Upper lobe of right lung (tissue), 1 donor: ENCODE measurements at places on chromosomes 5 and 9.
A peak's percentile ranks its signal among the peaks of the same experiment; 100 is the strongest.

DNA sequence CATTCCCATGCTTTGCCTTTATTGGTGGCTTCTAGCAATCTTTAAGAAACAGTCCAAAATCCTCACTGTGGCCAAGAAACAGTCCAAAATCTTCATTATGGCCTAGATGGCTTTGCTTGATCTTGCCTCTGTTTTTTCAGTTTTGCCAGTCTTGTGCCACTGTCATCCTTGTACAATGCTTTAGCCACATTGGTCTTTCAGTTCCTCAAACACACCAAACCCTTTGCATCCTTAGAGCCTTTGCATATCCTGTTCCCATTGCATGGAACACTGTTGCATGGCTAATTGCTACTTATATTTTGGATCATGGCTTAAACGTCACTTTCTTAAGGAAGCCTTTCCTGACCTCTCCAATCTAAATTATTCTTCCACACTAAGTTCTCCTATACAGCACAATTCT, 22.1 kb downstream of the MRRF start:
- H3K36me3 ChIP-seq = peaks cover 66% of the 10 kb centered on the region
- H3K27ac ChIP-seq = no peak overlapping the region
- H3K27me3 ChIP-seq = no peaks in the 10 kb centered on the region
- no peak overlapping the region for H3K4me3 ChIP-seq

GRCh38 chr5:50684721-50685120, 18.3 kb downstream of the PARP8 start:
- H3K36me3 ChIP-seq = no peaks in the 10 kb centered on the region
- no peak overlapping the region for H3K27ac ChIP-seq
- no peak overlapping the region for H3K4me3 ChIP-seq
- DNase-seq = no peak
- H3K4me1 ChIP-seq = peaks cover 10% of the 10 kb centered on the region
- no peaks in the 10 kb centered on the region for H3K27me3 ChIP-seq

DNA sequence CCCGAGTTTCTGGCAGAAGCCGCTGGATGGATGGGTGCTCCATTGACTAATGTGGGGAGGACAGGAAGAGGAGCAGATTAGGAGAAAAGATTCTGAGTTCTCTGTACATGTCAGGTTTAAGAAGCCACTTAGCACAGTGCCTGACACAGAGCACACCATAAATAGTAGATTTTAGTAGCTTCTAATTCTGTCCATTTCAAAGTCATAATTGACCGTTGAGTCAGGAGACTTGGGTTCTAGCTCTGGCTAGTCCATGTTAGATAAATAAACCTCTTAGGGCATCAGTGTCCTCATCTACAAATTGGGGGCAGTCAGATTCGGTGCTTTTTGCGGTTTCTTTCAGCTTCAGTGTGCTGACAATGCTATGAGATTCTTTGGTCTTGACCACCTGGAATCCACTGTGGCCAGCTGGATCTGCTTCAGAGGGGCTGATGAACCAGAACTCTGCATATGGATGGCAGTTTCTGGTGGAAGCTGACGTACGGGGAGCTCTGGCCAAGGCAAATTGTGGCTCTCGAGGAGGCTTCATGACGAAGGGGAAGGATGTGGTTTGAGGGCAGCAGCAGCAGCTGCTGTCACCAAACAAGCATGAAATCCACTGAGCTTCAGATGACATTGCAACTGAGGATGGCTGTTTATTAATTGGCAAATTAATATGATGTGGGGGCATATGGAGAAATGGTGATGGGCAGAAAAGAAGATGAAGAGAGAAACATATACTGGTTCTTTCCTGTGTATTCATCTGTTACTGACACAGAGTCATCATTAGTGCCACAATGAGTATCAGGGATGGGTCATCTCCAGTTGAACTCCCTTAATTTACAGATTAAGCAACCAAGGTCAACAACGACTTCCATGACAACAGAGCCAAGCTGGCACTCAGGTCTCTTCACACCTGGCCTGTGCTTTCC, 134.4 kb downstream of the AOPEP start:
- no peak for DNase-seq
- H3K27me3 ChIP-seq = no peaks in the 10 kb centered on the region
- no peaks in the 10 kb centered on the region for H3K36me3 ChIP-seq

GRCh38 chr9:121889990-121890563, 203.0 kb downstream of the TTLL11 start:
- no peaks in the 10 kb centered on the region for H3K4me1 ChIP-seq
- H3K4me3 ChIP-seq = no peak overlapping the region
- no peaks in the 10 kb centered on the region for H3K27me3 ChIP-seq
- no peak overlapping the region for H3K27ac ChIP-seq
- no peaks in the 10 kb centered on the region for H3K36me3 ChIP-seq
- no peak for DNase-seq

GRCh38 chr5:101543780-101544179, 640.7 kb upstream of the ST8SIA4 start:
- H3K4me3 ChIP-seq = no peak overlapping the region
- no peak overlapping the region for H3K27ac ChIP-seq
- H3K27me3 ChIP-seq = no peaks in the 10 kb centered on the region
- no peak for DNase-seq

DNA sequence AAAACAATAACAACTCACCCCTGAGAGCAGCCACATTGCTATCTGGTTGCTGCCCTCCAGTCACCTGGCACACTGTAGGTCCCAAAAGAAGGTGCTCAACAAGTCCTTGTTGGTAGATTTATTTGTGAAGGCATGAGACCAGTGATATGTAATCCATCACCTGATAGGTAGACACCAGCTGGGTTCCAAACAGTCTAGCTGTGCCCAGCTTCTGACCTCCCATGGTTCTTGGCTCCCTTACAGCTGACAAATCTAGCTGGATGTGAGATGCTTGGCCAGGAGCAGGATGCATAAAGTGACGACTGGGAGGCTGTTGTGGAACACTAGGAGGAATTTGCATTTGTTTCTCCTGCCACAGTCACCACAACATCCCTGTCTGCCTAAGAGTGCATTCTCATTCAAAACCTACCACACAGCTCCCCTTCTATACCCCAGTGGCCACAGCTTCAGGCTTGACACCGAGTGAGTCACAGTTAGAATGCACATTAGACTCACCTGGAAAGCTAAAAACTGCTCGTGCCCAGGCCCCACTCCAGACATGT, 7.8 kb upstream of the VLDLR start:
- no peak overlapping the region for H3K4me3 ChIP-seq
- H3K4me1 ChIP-seq = no peaks in the 10 kb centered on the region
- no peak for DNase-seq
- no peaks in the 10 kb centered on the region for H3K36me3 ChIP-seq

DNA sequence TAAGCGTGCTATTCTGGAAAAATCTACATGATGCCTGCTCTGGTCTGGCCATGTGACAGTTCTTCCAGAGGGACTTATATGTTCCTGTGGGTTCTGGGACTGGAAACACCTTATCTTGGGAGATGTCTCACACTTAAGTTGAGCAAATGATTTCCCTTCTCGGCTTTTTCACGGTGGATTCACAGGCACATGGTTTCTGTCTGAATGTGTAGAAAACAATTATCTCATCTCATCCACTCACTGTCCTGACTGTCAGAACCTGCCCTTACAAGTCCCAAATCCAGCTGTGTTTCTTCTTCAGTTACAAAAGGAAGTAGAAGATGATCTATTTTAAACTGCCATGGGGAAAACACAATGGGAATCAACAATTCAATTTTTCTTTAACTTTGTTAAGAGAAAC, 184.0 kb downstream of the SYK start:
- no peak overlapping the region for H3K27ac ChIP-seq
- no peaks in the 10 kb centered on the region for H3K36me3 ChIP-seq
- no peak for DNase-seq
- no peaks in the 10 kb centered on the region for H3K27me3 ChIP-seq

DNA sequence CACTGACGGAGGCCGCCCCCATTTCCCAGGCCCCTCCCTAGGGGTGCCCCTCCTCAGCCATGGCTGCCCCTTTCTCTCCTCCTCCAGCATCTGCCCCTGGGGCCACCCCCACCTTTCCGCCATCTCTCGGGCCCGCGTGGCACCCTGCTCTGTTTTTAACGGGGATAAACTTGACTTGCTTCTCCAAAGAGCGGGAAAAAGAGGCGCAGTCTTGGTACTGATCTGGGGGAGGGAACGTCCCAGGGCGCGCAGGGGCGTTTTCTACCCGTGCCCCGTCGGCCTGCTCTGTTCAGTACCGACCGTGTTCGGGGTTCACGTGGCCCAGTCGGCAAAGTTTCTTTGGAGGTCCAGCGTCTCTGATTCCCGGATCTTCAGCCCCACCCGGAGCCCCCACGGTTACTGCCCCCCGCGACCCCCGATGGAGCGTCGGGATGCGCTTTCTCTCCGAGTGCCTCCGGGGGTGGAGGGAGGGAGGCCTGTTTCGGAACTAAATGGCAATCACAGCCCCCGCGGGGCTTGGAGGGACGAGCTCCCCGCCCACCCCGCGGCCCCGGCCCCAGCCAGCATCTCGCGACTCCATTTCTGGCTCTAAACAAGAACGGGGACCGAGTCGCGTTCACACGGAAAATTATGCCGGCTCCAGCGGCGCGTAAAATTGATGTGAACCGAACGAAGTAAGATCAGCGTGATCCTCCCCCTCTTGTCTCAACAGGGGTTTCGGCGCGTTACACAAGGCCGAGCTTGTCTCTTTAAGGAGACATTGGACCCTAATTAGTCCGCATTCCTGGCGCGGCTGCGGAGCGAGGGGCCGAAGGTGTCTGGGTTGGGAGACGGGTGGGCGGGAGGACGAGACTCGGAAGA, 1.1 kb upstream of the TLE4 start:
- H3K4me3 ChIP-seq = peak overlapping the region; percentile 62
- no peaks in the 10 kb centered on the region for H3K27me3 ChIP-seq
- DNase-seq = peak; percentile 79
- H3K36me3 ChIP-seq = no peaks in the 10 kb centered on the region
- peaks cover 23% of the 10 kb centered on the region for H3K4me1 ChIP-seq
- H3K27ac ChIP-seq = peak overlapping the region; percentile 38

DNA sequence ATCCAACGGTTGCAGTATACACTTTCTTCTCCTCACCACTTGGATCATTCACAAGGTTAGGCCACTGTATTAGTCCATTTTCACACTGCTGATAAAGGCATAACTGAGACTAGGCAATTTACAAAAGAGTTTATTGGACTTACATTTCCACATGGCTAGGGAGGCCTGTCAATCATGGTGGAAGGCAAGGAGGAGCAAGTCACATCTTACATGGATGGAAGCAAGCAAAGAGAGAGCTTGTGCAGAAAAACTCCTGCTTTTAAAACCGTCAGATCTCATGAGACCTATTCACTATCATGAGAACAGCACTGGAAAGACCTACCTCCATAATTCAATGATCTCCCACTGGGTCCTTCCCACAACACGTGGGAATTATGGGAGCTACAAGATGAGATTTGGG, 81.8 kb upstream of the DAP start:
- no peaks in the 10 kb centered on the region for H3K4me1 ChIP-seq
- no peaks in the 10 kb centered on the region for H3K27me3 ChIP-seq
- no peak overlapping the region for H3K4me3 ChIP-seq
- H3K36me3 ChIP-seq = no peaks in the 10 kb centered on the region

GRCh38 chr9:125810161-125810560, 63.0 kb downstream of the PBX3 start:
- H3K36me3 ChIP-seq = no peaks in the 10 kb centered on the region
- DNase-seq = no peak
- H3K4me1 ChIP-seq = no peaks in the 10 kb centered on the region
- H3K27me3 ChIP-seq = no peaks in the 10 kb centered on the region
- no peak overlapping the region for H3K27ac ChIP-seq
- H3K4me3 ChIP-seq = no peak overlapping the region

DNA sequence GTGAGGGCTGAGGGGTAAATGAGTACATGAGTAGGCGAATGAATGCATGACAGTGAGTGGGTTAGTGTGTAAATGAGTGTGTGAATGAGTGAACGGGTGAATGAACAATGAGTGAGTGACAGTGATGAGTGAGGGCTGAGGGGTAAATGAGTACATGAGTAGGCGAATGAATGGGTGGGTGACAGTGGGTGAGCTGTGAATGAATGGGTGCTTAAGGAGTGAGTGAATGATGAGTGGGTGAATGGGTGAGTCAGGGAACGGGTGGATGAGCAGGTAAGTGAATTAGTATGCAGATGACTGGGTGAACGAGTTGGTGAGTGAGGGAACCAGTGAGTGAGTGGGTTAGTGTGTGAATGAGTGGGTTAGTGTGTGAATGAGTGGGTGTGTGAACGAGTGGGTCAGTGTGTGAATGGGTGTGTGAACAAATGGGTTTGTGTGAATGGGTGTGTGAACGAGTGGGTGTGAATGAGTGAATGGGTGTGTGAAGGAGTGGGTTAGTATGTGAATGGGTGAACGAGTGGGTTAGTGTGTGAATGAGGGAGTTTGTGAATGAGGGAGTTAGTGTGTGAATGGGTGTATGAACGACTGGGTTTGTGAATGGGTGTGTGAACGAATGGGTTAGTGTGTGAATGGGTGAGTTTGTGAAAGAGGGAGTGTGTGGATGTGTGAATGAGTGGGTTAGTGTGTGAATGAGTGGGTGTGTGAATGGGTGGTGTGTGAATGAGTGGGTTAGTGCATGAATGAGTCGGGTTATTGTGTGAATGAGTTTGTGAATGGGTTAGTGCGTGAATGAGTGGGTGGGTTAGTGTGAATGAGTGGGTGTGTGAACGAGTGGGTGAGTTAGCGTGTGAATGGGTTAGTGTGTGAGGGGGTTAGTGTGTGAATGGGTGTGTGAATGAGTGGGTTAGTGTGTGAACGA, 32.9 kb downstream of the NKD2 start:
- no peaks in the 10 kb centered on the region for H3K27me3 ChIP-seq
- no peak for DNase-seq
- H3K36me3 ChIP-seq = no peaks in the 10 kb centered on the region

DNA sequence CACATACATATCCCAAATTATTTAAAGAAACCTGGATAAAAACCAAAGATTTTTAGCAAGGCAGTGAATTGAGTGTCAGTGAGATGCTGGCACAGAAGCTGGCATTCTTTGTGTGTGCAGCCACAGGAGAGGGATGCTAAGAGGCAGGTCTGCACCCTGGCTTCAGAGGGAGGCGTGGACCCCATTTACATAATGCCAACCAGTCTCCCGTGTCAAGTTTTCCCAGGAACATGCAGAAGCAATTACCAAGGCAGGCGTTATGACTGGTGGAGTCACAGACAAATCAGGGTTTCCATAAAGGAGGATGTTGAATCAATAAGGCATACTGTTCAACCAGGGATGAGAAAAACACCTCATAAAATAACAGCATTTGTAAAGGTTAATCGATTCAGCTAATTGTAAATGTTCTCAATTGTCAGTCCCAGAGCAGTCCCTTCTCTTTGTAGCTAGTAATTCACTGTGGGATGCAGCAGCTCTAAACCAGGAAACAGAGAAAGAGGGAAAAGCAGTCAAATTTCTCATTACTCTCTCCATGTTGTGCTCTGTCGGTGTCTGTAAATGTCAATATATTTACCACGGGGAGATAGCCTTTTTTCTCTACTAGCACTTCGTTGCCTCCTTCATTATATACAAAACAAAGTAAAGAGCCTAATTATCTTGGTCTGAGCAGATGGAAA, 452.4 kb upstream of the GRAMD2B start:
- H3K36me3 ChIP-seq = no peaks in the 10 kb centered on the region
- no peaks in the 10 kb centered on the region for H3K27me3 ChIP-seq
- no peak for DNase-seq
- H3K27ac ChIP-seq = no peak overlapping the region
